Urinary bladder (tissue), 4 donors: ENCODE measurements at places on chromosomes 12 and 14.

DNA sequence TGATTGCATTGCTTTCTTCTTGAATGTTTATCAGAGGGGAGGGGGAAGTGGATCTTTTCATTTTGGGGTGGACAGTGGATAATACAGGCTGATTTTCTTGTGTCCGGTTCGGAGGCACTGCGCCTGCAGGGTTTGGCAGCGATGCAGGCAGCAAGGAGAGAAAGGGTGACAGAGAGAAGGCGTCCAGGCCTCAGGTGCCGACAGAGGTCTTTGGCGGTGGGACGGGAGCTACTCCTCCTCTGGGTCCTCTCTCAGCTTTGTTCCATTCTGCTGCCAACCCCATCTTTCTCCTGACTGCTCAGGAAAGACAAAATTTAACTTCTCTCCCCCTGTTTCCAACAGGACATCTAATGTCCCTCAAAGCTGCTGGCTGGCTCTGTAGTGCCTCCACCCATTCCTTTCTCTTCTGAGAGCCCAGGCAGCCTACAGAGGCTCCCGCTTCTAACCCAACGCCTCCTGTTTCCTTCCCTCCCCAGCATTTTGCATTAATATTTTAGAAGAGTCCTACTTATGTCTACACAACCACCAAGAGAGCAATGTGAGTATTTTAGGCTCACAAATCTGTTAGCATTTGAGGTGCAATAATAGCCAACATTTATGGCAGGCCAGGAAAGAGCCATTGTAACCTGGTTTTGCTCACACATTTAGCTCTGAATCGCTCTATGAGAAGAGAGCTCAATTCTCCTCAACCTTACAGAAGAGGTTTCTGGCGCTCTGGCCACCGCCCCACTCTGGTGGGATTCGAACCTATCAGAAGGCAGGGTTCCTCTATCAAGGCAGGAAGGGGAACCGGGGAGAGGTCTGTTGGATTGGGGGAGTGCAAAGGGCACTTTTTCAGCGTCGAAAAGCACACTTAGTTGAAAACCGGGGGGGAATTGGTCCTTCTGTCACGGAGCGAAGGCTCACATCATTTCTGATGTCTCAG lies 7.1 kb upstream of the TBX5 start:
- no peak for DNase-seq

DNA sequence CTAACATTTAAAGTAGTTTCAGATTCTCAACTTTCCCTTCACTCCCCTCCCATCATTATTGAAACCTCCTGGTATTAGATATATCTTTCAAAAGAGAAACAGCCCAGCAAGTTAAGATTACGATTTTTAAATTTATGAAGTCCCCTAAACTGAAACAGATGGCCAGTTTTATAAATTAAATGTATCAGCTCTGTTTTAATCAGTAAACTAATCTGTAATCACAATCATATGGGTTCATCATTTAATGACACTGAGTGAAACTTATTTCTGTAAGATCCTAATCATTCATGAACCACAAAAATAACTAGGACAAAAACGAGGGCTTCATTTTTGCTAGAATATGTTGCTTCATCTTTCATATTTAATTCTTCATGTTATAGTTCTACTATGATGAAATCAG lies 137.8 kb downstream of the EPS8 start:
- no peak for DNase-seq

DNA sequence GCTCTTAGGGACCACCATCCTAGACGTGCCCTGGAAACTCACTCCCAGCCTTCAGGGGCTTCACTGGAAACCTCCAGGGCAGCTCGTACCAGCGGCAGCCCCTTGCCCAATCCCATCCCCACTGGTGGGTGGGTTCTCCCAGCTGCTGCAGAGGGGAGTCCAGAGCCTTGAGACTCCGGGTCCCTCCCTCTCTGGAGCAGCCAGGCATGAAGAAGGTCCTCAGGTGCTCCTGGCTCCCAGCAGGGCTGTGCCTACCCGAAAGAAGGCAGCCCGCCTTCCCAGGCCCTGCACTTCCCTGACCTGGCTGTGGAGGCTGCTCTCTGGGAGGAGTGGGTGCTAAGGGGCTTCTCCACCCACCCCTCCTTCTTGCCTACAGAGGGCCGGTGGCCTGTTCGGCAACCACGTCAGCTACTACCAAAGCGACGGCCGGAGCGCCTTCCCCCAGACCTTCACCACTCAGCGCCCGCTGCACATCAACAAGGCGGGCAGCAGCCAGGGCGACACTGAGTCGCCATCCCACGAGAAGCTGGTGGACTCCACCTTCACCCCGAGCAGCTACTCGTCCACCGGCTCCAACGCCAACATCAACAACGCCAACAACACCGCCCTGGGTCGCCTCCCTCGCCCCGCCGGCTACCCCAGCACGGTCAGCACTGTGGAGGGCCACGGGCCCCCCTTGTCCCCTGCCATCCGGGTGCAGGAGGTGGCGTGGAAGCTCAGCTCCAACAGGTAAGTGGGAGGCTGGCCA lies 115.5 kb upstream of the FKBP4 start:
- DNase-seq: no peak

DNA sequence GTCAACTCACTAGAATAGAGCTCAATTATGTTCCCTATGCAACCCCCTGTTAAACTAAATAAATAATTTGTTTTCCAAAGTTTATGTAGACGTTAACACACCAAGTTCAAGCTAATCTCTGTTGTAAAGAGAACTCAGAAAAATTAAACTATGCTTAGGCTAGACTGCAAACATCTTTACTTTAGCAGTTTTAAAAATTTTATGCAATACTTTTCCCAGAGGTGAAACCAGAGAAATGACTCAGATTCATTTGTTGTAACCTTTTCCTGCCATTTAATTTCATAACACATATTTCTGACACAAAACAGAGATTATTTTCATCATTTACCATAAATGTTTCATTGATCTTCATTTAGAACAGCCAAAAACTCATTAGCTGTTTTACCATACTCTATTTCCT lies 27.4 kb downstream of the ABCC9 start:
- no peak for DNase-seq

DNA sequence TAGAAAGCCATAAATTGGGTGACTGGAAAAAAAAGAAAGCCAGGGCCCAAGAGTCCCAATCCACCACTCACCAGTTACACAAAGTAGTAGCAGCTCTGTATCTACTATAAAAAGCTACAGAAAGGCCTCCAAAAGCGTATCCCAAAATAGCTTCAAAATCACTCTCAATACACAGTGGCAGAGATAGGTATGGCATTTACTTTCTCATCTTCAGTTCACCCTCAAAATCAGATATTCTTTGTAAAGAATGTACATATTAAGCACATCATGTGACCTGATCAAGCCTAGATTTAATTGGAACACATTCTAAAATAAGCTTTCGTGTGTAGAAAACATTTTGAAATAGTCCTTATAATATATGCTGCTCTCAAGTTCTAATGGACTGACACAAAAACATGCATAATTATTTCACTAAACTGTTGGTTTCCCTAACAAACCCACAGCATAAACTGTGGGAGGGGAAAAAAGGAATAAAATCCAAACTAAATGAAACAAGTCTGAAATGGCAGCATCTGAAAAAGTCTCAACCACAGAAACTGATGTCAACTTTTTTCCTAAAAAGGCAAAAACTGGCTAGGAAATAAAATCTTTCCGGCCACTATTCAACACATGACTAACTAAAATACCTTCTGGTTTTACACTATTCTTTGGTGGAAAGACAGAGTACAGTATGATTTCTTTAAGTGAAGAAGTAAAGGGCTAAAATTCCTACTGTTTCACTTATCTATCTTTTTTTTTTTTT lies 25.9 kb downstream of the UBE2N start:
- no peak for DNase-seq

- DNase-seq: no peak
These were observed 40.6 kb downstream of the HSD17B6 start for GRCh38 chr12:56803750-56804149.

DNA sequence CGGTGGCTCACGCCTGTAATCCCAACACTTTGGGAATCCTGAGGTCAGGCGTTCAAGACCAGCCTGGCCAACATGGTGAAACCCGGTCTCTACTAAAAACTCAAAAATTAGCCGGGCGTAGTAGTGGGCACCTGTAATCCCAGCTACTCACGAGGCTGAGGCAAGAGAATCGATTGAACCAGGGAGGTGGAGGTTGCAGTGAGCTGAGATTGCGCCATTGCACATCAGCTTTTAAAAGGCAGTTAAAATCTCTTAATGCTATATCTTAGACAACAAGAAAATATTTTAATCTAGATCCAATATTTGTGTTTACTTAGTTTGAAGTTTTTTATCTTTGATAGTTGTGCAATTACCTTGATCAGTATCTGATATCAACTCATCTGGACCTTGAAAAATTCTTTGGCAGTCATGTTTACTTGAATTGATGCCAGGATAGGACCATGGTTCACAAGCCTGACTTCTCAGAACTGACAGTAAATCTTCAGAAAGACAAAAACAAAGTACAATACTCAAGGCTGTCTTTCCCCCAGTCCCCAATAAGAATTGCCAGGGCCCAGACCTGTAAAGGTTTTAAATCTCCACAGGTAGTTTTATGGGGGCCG lies 135.0 kb upstream of the AEBP2 start:
- DNase-seq: no peak

DNA sequence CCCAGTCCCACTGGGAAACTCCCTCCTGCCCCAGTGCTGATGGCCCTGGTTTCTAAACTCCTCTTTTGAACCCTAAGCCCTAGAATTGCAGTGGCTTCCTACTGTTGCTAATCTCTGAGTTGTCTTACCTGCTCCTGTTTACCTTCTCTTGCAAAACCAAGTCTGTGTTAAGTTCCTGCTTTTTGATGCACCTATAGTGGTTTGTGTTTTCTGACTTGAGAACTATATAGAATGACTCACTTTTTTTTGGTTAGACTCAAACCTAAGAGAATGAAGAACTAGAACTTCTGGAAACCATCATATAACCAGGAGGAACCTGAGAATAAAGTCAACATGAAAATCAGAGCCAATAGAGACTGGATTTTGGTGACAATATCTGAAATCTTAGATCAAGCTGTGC lies 5.5 kb upstream of the GAS2L3 start:
- DNase-seq: no peak

GRCh38 chr12:126819554-126819953 lies 1447.4 kb upstream of the TMEM132C start:
- no peak for DNase-seq

GRCh38 chr12:22069851-22070250 lies 23.8 kb downstream of the CMAS start:
- DNase-seq: no peak

DNA sequence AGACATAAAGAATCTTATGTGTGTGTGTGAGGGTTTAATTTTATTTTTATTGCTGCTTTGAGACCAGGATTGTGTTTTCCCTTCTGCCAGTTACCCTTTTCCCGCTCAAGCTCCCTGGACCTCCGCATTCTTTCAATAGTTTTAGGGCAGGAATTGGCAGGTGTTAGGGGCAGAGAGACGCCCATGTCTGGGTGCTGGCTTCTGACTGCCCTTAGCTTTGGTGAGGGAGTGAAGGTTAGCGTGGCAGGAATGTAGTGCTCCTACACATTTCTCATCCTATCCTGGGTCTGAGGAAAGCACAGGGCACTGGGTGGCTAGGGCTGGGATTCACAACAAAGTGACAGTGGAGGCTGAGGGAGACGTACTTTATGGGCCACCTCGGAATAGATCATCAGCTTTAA lies 428.1 kb downstream of the ZFP36L1 start:
- no peak for DNase-seq
